ENCODE measurements at places on chromosomes 13 and 19.

GRCh38 chr13:30255696-30256095 lies 51.7 kb downstream of the KATNAL1 start:
- no peak for DNase-seq

DNA sequence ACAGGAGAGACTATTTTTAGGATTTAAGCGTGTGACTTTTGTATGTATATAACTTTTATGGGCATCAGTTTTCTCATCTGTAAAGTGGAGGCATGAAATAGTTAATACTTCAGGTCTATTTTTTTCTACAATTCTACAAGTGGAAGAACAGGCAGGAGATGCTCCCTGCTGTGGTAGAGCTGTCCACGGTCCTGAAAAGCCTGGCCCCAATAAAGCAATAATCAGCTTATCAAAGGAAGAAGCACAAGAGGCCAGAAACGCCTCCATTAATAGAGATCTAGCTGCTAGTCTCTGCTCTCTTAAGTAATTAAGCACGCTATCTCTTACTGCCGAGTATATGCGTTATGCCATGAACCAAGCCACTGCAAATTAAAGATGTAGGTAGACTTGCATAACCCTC lies 28.0 kb upstream of the WASF3 start:
- no peak for DNase-seq

DNA sequence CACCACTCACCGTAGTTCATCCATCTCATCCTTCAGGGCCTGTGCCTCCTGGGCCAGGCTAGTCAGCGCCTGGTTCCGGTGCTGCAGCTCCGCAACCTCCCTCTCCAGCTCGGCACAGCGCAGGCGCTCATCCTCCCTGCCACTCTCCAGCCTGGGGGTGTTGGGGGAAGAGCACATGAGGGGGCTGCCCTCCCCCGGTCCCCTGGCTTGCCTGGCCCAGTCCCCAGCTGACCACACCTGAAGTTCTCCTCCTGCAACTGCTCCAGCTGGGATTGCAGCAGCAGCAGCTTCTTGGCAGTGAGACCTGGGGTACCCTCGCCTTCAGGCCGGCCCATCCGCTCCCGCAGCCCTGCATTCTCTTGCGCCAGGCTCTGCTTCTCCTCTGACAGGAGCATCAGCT lies 4.4 kb downstream of the HOOK2 start:
- no peak for DNase-seq

DNA sequence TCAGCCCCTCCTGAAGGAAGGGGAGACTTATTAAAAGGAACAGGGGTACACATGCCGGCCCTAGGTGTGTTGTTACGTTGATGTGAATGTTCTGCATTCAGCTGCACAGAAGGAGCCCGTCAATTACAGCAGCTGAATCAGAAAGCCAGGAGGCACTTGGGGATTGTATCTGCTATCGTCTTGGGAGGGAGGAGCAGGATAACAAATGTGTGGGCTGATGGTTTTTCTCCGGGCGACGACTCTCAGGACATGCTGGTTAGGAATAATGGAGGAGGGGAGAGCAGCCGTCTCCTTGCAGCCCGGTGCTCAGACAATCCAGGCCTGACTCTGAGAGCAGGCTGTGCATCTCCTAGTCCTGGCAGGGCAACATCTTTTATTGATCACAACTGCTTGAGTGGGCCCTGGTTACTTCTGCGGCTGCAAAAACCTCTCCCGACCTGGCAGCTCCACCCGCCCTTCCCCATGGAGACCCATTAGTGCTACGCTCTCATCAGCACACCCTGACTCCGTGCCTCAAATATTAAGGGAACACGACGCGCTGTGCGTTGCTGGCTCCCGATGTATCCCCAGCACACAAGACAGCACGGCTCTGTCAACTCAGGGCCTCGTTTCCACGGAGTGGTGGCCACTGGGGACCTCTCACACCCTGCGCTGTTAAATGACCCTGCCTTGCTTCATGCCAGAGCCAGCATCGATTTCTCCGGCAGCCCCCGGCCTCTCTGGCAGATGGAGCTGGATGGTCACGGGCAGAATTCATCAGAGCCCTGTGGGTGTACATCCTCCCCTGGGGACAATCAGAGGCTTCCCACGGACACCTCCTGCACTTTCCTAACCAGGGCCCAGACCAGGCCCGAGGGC lies 25.3 kb downstream of the PEPD start:
- no peak for DNase-seq

DNA sequence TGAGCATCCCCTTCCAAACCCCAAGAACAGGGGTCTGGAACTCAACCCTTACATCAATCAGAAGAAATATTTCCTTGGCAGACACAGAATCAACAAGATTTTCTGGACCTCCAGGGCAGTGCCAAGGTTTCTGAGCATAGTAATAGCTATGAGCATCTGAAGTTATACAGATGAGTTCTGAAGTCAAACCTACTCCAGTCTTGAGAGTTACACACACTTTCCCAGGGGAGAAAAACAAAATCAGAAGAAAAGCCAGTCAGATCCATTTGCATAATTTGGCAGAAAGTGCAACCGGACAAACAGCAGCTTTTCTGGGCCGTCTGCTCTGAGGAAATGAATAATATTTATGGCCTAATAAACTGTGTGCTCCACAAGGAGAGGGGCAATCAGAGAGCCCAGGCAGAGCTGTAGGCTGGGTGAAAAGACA lies 93.1 kb downstream of the KL start:
- no peak for DNase-seq

GRCh38 chr19:27676334-27676733 lies 1536.6 kb downstream of the UQCRFS1 start:
- no peak for DNase-seq

DNA sequence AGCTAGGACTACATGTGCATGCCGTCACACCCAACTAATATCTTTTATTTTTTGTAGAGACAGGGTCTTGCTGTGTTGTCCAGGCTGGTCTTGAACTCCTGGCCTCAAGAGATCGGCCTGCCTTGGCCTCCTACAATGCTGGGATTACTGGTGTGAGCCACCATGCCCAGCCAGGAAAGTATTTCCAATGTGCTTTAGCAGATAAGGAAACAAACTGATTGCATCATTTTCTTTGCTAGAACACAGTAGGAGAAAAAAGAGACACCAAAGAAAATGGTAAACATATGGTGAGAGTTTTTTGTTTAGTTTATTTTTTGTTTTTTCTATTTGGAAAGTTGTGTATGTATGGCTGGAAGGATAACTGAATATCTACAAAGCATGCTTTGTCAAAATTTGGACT lies 46.9 kb upstream of the AKAP11 start:
- no peak for DNase-seq

GRCh38 chr19:41864374-41864773 lies 4.3 kb downstream of the RPS19 start:
- no peak for DNase-seq

DNA sequence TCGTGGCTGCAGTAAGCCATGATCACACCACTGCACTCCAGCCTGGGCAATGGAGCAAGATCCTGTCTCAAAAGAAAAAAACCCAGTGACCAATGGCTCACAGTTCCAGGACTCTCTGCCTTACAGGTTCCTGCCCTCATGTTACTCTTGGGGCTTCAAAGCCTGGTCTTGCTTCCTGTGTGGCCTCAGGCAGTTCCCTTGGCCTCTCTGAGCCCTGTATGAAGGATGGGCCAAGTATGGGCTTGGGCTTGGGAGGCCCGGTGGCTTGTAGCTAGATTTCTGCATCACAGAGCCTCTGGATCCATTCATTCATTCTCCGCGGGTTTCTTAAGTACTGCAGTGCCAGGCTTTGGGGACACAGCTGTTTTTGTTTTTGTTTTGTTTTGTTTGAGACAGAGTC lies 780 bp upstream of the TSPAN16 start:
- no peak for DNase-seq

GRCh38 chr13:99310382-99311031 lies 3.3 kb upstream of the GPR183 start:
- no peak for DNase-seq

GRCh38 chr19:18765224-18765623 lies 25.9 kb downstream of the COMP start:
- no peak for DNase-seq

DNA sequence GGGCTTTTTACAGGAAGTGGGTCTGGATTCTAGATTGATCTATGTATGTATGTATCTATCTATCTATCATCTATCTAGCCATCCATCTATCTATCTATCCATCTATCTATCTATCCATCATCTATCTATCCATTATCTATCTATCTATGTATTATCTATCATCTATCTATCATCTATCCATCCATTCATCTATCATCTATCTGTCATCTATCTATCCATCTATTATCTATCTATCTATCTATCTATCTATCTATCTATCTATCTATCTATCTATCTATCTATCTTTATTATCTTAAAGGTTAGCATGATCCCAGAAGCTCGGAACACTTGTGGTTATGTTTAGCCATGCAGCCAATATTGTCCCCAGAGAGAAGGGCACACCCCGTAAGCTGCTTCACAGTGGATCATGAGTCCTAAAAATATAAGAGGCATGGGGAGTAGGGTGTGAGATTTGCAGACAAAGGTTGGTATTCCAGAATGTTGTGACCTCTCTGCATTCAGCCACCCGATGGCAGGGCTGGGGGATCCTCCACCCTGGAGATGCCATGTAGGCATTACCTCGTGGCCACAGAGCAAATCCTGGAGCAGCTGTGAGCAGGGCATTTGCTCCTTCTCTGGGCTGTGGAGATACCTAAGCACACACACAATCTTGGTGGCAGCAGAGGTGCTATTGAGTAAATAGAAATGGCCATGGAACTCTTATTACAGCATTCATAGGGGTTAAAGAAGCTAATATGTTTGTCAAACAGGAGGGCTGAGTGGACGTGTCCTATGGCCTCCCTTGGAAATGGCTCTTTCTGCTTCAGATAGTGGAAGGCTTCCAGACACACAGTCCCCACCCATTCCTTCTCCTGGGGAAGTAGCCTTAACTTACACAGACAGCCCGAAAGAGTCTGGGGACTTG lies 310.0 kb upstream of the TSHZ3 start:
- DNase-seq, result no peak

DNA sequence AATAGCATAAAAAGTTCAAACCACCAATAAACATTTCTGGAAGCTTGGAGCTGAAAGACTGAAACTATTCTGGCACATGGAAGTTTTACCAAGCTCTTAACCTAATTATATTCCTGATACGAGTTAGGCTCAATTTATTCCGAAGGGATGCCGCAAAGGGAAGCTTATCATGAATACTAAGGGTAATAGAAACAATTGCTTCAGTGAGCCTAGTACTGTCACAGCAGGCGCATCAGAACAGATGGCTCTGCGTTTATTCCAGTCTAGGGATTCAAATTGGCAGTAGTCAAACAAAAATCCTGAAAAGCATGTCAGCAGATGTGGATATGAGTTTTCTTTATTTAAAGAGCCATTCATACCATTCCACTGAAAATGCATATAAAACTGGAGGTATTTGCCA lies 779.5 kb downstream of the GPC5 start:
- no peak for DNase-seq

- no peak for DNase-seq
Observed at GRCh38 chr19:18897094-18898029, 1.4 kb upstream of the CERS1 start.

DNA sequence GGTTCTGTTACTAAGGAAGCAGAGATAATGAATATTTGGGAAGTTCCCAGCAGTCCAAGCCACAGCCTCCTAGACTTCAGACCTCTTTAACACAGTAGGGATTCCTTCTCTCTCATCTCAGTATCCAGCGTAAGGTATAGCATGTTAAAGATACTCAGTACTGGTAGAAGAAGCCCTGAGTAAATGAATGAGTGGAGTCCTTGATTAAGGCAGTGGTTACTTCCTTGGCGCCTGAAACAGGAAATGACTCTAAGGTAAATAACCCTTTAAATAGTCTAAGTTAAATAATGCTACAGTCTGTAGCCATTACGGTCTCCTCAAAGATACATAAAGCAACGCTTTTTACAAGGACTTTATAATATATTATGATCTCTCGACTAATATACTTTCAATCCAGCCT lies 650.8 kb upstream of the MIR17HG start:
- no peak for DNase-seq

DNA sequence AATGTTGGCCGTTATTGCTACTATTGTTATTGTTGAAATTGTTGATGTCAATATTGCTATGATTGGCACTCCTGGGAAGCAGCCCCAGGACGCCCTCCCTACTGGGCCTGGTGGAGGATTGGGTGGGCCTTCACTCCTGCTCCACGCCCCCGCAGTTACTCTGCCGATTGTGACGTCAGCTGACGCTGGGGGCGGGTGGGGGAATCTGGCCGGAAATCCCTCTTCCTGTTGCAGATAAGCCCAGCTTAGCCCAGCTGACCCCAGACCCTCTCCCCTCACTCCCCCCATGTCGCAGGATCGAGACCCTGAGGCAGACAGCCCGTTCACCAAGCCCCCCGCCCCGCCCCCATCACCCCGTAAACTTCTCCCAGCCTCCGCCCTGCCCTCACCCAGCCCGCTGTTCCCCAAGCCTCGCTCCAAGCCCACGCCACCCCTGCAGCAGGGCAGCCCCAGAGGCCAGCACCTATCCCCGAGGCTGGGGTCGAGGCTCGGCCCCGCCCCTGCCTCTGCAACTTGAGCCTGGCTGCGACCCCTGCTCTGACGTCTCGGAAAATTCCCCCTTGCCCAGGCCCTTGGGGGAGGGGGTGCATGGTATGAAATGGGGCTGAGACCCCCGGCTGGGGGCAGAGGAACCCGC lies at the start of gene ETV2:
Gene ETV2, plus strand, starts transcription at position 231 of the 637 bp plus-strand sequence. CDS start 716 bp downstream, outside the sequence.
- no peak for DNase-seq

GRCh38 chr13:100773923-100774663 lies 99.5 kb upstream of the TMTC4 start:
- DNase-seq, result no peak

DNA sequence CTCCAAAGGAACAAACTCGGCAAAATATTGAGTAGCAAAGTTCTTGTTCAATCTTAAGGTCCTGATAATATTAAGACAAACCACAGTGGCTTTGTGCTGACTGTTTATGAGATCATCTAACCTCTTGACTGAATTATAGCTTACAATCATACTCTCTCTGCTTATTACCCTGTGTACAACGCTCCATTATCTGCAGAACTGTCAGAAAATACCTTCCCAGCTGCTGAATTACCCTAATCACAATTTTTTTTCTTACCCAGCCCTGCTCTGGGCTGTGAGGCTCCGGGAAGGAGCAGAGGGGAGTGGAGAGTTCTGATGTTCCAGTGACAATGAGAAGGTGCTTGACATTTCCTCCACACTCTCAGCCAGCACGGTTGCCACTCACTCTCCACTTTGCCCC lies 64.8 kb downstream of the DCT start:
- peak; percentile 93 for DNase-seq

- no peak for DNase-seq
Observed at GRCh38 chr13:22091222-22091970, 420.5 kb downstream of the FGF9 start.

- no peak for DNase-seq
Observed at GRCh38 chr13:114151031-114151430, 18.6 kb upstream of the RASA3 start.

Data from NCI-H748 treated with DMSO at 0.1 percent for 48 hours (cell line).